ENCODE measurements at places on chromosomes 7 and 10.

DNA sequence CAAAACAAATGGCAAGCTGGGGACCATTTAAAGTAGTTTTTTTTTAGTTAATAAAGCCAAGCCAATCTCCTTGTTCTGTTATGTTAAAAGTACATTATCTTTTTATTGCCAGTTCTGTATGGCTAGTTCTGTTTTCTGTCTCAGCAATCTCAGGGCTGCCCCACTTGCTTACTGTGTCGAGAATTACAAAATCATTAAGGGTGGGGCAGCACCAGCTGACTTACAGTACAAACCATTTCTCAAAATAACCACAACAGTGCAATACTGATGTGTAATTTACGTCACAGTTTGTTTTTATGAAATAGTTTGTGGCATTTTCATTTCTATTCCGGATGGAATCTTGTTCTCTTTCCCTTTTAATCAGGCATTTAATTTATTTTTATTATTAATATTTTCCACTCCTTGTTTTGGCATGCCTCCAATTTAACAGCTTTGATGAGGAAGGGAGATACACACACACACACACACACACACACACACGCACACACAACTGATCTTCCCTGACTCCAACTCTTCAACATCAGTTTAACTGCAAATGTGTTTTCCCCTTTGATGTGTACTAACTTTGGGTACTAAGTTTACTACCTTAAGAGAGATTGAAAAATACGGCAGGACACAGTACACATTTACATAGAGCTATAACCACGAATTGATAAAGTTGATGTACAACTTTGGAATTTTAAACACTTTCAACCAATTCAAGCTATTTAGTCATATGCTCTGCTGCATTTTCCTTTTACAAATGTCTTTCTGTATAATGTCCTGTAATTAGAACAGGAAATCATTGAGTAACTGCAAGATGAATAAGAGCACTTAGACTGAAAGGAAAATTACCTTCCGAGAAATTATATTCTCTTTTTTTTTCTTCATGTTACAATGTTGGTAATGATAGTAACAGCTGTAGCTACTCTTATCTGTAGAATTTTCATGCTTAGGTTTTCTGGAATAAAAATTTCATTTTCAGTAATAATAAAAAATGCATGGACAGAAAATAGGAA is 91.5 kb downstream of the ARID5B start:
- no peak for DNase-seq

DNA sequence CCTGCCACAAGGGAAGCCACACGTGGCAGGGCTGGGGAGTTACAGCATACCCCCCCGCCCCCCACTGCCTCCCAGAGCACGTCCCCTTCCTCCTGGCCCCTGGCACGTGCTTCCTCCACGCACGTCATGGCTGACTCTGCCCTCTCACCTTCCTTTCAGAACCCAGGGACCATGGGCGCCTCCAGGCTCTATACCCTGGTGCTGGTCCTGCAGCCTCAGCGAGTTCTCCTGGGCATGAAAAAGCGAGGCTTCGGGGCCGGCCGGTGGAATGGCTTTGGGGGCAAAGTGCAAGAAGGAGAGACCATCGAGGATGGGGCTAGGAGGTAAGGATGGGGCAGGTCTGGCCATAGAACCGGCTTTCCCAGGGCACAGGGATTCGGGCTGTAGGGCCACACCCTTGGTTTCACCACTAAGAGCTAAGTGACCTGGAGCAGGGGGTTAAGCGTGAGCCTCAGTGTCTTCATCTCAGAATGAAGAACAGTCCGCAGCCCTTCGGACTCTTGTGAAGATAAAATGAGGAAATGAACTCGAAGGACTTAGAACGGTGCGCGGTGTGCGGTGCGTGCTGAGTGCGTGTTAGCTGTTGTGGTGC is 2.5 kb downstream of the NUDT1 start:
- no peak for DNase-seq

- DNase-seq, result peak; percentile 77
Measured at GRCh38 chr10:47311932-47312662, 10.2 kb upstream of the GDF2 start.

DNA sequence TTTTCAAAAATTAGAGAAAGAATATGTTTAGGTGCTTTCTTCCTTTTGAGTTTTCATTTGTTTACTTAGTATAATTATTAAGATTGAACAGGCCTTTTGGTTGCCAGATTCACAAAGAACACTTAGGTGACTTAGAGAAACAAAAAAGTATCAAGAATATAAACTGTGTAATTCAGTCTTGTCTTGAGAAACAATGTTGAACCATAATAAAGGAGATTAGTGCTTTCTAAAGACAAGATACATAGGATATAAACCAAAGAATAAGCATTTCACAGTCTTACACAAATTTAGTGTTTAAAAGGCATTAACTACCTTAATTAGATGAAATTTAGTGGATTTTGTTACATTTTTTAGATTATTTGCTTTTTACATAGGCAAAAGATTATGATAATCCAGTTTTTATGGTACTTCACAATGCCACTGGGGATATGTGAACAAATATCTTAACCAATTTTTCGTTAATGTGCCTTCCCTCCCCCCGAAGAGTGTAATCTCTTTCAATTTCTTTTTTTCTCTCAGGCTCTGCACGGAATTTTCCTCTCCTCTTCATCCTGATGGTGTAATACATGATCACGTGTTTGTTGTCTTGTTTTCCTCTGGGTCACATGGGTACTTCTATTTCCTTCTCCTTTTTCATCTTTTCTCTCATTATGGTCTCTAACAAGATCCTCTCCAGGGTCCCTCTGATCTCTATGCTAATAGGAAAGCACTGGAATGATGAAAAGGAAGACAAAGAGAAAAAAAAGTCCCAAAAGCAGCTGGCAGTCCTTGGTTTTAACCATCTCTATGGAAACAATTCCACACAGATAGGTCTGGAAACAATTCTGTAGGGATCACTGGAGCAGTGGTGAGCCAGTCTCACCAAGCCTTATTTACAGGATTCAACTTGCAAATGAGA is 3.7 kb upstream of the HNRNPH3 start:
- no peak for DNase-seq

DNA sequence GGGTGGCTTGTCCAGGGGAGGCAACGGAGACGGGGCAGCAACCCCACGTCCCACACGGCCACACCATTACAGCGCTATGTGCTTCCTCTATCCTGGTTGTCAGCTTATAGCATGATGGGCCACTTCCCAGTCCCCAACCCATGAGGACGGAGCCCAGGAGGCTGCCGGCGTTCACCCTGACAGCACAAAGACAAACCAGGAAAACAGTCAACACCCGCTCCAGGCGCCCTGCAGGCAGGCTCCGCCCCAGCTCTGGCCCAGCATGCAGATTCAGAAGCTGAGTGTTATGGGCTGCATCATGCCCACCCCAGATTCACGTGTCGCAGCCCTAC is 14.8 kb downstream of the WDR86 start:
- no peak for DNase-seq

All from D721Med (cell line).